ENCODE measurements at places on chromosomes 5 and 9.

DNA sequence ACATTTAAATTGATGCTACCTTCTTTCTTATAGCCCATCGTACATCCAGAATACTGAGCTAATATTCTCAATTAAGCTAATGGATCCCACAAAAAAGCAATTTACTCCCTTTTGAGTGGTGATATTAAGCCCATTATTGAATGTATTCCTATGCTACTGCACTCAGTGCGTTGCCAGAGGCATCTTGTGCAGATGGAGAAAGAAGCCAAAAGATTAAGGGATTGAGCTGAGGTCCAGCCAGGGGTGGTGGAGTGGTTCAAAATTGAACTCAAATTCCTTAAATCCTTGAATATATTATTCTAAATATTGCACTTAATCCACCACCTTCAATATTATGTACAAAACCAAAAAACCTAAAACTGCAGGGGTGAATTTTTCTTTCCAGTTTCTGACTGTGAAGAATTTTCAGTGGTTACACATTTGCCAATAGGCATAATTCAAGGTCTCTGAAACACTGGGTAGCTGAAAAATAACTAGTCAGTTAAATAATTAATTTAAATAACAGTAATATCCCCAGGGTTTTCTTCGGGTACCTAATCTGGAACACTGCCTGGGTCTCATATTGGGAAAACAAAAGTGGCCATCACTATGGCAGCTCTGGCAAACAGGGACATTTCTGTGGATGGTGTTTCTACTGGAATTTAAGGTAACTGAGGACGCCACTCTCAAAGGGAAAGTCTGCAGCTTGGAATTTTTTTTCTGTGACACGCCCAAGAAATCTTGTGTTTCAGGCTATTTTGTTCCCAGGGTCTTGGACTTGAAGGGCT is 6.2 kb upstream of the LIFR start:
- DNase-seq = no peak

- DNase-seq = peak; percentile 62
These were observed 2.9 kb downstream of the OR2S2 start for GRCh38 chr9:35954942-35955546.

DNA sequence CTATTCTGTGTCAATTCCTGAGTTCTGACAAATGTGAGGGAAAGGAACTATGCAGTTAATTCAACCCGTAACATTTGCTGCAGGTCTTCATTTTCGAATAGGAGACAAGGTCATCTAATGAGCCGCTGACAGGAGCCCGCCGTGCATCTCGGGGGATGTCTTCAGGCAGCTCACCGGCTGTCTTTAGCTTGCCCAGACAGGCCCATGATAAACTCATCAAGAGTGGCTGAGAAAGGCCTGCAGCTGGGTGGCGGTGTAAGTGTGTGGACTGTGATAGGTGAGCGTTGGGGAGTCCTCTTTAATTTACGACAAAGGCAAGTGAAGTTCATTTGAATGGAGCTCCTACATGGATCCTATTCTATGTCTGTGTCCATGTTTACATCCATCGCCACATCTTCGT is 190.5 kb downstream of the ADCY2 start:
- DNase-seq = no peak

DNA sequence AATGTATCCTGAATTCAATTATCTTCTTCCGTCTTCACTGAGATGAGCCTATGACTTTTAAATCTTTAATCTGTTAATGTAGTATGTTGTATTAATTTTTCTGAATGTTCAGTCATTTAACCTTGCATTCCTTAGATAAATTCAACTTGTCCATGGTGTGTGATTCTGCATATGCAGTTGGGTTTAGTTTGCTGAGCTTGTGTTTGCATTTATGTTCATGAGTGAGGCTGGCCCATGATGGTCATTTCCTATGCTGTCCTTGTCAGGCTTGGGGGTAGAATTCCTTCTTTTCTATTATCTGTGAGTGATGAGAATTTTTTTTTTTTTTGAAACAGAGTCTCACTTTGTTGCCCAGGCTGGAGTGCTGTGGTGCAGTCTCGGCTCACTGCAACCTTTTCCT is 131.8 kb upstream of the COL5A1 start:
- DNase-seq = no peak

DNA sequence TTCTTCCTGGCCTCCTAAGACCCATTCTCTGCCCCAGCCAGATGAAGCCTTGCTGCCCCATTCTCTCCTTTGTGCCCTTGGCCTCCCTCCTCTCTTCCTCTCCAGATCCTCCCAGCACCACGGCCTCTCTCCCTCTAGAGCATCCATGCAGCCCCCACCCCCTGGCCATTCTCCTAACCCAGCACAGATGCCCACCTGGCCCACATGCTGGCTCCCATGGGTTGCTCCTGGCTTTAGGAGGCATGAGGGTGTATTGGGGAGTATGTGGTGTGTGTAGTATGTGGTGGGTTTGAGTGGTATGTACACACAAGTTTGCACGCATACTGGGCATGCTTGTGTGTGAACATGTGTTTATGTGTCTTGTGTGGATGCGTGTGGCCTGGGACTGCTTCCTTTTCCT is 47.1 kb downstream of the FOXI1 start:
- no peak for DNase-seq

DNA sequence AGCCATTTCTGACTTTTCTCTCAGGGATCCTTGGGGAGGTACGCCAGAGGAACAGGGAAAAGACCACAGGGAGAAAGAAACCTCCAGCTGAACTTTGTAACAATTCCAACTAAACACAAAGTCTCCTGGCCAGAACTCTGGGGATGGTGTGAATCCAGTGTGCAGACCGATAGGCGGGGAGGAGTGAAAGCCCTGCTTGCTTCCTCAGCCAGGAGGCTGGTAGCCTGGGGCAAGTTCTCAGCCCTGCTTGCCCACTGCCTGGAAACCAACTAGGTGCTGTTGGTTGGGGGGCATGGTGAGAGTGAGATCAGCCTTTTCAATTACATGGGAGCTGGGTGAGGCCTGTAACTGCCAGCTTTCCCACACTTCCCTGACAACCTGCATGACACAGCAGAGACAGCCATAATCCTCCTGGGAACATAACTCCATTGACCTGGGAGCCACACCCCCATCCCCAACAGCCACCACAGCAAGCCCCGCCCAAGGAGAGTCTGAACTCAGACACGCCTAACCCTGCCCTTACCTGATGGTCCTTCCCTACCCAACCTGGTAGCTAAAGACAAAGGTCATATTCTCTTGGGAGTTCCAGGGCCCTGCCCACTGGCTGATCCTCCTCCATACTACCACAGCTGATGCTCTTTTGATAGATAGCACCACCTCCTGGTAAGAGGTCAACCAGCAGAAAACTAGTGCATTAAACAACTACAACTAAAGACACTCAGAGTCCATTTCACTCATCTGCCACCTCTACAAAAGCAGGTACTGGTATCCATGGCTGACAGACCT is 100.1 kb upstream of the TNFAIP8 start:
- DNase-seq = peak; percentile 88

GRCh38 chr5:170722316-170722715 is 61.2 kb upstream of the GABRP start:
- DNase-seq = no peak

GRCh38 chr5:134249469-134250379 is 23.9 kb upstream of the PPP2CA start:
- no peak for DNase-seq

GRCh38 chr9:128205296-128205944 is 2.2 kb downstream of the DNM1 start:
- DNase-seq = no peak

DNA sequence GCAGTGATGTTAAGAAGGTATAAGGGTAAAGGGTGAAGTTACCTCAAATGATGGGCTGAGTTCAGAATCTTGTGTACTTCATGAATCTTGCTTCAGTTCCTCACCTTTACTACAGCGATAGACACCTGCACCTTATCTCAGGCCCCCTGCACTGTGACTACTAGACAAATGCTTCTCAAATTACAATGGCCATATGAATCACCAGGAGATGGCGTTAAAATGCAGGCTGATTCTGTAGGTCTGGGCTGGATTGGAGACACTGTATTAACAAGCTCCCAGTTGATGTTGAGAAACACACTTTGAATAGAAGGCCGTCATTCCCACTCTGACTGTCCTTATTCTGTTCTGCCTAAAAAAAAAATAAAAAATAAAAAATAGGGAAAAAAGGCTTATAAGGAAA is 29.8 kb downstream of the TARS1 start:
- DNase-seq = no peak

DNA sequence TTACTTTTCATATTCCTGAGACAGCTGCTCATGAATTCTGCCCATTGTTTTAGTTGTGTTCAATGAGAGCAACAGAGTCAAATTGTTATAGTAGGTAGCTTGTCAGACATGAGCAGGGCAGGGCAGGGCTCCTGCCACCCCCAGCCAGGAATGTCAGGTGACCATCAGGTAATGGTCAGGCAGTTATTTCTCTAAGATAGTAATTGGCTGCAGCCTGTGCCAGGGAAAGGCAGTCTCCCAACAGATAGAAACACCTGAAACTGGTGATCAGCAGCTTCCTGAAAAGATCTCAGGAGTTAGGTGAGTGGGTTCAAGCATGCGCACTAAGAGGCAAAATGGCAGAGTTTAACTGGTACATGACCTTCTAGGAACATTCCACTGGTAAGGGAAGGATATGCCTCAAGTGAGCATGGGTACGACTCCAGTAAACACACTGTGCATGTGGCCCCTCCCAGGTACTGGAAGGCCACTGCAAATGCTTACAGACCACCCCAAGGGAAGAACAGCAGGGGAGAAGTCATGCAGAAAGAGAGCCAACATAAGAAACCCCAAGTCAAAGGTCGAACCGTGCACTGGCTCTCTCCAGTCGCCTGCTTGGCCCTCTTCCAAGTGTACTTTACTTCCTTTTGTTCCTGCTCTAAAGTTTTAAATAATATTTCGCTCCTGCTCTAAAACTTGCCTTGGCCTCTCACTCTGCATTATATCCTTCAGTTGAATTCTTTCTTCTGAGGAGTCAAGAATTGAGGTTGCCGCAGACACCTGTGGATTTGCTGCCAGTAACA is 25.1 kb downstream of the CARTPT start:
- DNase-seq = no peak

DNA sequence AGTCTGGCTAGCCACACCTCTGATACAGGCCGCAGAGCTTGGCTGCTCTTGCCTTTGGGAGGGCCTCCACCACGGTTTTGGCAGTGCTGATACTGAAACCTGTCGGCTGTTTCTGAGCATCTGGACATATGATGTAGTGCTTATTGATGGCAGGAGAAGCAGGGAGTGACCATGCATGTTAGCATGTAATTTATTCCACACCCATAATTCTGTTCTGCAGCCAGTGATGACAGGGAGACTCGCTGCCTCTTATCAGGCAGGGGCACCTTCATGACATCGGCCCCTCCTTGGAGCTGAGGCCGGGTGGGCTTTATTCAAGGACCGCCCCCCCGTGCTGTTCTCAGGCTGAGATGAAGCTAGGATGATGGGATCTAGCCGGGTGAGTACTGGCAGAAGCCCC is 49.0 kb downstream of the OLFM1 start:
- no peak for DNase-seq

DNA sequence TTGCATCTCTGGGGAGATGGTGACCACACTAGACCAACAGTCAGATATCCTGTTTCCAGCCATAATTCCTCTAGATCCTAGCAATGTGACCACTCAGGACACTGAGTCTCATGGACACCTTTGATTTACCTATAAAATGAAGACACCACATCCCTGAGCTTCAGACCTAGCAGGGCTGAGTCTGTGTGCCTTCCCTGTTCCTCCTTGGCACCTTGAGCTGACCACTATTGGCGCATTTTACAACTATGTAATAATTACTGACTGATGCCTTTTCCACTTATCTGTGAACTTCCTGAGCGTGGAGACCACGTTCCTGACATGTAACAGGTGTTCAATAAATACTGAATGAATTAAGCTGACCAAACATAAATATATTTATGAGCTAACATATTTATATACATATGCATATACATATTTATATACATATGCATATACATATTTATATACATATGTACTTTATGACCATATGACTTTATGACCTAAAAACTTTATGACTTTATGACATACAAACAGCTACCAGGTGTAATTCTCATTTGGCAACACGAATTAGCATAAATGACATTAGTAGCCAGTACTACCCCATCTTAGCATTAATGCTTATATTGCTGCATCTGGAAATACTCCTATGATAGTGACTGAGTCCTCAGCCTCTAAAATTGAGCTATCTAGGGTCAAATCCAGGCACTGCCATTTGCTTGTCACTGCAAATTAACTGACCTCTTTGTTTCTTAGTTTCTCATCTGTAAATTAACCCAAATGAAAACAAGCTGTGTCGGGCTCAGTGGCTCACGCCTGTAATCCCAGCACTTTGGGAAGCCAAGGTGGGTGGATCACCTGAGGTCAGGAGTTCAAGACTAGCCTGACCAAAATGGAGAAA is 150.6 kb downstream of the GNA14 start:
- no peak for DNase-seq

GRCh38 chr5:151021746-151022145 is 1.4 kb downstream of the GPX3 start:
- DNase-seq = no peak

DNA sequence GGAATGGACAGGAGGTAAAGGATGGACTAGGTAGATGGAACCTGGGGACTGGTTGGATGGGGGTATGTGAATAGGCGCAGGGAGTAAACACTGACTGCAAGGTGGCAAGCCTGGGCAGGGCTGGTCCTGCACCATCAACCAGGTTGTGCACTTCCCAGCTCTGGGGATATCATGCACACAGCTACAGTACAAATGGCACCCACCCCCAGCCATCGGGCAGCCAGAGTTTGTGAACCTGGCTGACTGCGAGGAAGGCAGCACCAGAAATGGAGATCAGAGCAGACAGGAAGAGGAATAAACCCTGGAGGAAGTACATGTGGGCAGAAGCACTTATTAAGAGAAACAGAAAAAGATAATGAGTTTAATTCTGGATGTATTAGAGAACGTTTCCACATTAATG is 229.1 kb downstream of the ESM1 start:
- no peak for DNase-seq

- no peak for DNase-seq
These were observed 229.6 kb downstream of the GLIS3 start for GRCh38 chr9:4070266-4070665.

GRCh38 chr9:135809166-135809565 is 98.2 kb downstream of the CAMSAP1 start:
- DNase-seq = no peak
